Stimulated activated CD4-positive, alpha-beta T cell treated with anti-CD3 and anti-CD28 coated beads, Interleukin-1b, Interleukin-23, amount 100 ng/mL, for 1 hour (primary cell): ENCODE measurements at places on chromosomes 5 and 9.
A peak's percentile ranks its signal among the peaks of the same experiment; 100 is the strongest.

DNA sequence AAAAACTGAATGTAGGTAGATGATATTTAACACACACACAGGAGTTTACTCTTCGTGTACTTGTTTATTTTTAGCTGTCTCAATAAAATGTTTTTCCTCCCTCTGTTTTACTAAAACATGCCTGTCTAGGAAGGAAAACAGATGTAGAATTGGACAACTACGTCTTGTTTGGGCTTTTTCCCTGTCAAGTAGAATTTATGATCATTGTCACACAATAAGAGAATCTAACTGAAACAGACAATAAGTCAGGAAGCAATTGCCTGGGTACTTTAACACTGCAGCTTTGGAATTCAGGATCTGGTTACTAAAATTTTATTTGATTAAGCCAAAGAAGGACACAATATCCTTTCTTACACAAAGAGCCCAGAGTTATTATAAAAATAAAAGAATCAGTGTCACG, 164.2 kb downstream of the ZDHHC21 start:
- DNase-seq = no peak

GRCh38 chr5:45696206-45696836, at the start of gene HCN1:
Gene HCN1, minus strand, starts transcription at chr5:45696380.
- peak; percentile 4 for DNase-seq

DNA sequence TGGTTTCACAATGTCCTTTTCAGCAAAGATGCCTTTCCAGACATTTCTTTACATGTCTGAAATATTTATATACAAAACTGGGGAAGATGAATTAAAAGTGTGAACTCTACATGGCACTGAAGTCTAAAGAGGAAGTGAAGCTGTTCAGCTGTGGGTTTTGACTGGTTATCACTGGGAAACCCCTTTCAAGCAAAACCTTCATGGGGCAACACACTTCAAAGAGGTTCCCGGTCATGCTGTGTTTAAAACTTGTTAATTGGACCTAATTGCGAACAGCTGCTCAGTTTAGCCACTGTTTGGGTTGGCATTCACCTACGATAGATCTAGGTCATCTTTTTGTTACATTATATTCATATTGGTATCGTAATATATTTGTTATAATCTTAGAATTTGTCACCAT, 20.0 kb upstream of the GDNF start:
- DNase-seq = no peak

GRCh38 chr9:137161558-137162486, 8.0 kb downstream of the LRRC26 start:
- no peak for DNase-seq

DNA sequence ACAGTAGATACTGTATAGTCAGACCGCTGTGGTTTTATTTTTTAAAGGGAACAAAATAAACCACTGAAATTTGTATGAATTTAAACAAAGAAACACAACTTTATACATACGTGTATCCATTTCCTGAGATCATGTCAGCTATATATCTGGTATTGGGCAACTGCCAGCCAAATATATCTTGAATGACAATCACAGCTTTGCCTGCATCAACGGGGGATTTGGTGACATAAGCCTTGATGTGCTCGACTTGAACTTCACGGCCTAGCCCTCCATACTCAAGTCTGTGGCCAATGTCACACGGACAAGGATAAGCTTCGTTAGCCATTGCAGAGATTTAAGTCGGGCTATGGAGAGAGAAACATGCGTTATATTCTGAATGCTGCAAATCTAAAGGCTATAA, 17.3 kb downstream of the CMBL start:
- DNase-seq = no peak

DNA sequence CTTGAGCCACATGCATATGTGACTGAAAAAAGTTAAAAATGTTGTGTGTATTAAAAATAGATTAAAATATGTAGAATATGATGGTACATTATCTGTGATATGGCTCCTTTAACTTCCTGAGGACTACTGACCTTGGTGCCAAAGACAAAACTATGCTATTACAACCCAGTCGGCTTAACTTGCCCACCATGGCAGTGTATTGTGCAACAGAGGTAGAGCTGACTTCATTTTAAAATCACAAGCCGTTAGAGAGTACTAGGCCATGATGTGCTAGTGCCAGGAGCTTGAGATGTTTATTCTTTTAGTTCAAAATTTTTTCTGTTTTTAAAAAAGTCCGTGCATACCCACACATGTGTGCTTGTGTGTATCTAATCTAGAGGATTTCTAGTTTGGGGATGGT, 46.3 kb downstream of the NAA35 start:
- no peak for DNase-seq

DNA sequence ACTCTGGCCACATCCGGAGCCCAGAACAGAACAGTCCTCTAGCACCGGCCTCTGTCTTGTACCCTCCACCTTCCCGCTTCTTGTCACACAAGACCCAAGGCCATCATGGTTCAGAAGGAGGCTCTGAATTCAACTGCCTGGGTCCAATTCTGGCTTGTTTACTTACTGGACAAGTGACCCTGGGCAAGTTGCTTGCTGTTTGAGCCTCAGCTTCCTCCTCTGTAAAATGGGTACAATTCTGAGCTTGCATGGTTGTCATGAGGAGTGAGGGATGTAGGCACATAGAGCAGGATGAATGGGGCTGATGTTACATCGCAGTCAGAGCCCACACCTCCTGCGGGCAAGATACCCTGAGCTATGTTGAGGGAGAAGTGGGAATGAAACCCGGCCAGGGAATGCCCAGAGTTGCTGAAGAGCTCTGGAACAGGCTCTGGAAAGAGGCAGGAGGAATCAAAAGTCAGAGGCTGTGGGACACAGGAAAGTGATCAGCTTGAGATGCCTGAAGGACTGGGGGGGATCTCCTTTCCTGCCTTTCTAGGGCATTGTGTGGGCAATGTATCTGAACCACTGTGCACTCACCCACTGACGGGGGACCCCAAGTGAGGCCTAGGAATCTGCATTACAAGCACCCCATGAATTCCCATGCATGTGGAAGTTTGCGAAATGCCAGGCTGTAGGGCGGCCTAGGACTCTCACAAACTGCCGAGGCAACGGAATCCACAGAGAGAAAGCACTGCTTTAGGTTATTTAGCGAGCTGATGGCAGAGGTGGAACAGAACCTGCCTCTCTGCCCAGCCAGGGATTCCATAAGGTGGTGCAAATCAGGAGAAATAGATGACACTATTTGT, 29.4 kb upstream of the IL17B start:
- no peak for DNase-seq

GRCh38 chr5:38447056-38447455, 109.4 kb downstream of the LIFR start:
- DNase-seq = no peak

DNA sequence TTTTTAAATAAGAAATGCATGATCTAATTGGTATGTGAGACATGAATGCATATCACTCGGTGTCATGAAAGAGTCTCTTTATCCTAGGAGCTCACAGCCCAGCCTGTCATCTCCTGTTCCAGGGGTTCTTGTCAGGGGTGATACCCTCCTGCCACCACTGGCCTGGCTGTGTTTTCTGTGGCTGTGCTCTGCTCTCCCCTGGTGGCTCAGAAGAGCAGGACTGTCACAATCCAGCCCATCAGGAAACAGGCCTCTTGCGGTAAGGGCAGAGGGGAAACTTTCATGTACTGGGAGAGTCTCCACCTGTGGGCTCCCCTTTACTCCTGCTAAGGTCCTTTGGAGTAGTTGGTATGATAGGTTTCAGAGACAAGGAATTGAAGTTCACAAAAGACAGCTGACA, 240.2 kb upstream of the GLRA1 start:
- no peak for DNase-seq

DNA sequence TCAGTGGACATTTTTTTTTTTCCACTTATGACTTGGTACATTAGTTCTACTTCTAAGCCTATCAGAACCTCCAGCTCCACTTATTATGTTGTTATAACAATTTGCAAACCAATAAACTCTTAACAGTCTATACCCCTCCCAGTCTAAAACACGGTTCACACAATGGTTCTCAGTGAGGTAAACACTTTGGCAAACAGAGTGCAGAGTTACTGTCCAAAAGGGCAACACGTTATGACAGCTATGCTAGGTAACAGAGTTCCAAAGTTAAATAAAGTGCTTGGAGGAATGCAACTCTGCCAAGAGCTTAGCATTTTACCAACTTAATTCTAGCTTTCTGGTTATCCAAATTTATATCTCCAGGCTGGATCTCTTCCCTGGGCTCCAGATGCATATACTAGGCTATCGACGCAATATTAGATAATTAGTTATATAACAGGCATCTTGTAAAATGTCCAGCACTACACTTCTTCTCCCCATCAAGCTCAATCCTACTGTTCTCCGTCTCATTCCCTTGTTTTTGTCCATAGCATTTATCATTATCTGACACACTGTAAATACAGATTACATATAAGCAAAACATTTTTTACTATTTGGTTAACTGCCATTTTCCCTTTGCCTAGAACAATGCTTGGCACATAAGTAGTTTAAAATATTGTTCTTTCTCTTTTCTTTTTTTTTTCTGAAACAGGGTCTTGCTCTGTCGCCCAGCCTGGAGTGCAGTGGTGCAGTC, 14.3 kb downstream of the FNBP1 start:
- no peak for DNase-seq

DNA sequence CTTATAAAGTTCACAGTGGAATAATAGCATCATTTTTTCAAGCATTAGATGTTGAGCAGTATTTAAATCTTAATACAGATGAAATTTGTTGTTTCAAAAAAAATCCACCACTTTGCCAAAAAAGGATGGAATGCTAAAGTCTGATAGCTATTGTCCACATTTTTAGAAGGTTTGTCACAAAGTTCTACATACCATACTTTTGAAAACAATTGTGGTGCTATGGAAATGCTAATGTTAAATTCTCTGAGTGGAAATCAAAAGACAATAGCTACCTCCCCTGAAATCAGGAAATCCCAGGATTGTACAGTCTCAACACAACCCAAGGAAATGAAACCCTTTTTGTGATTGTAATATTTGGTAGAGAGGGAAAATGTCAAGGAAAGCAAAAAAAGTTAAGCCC, 19.3 kb upstream of the GRAMD2B start:
- no peak for DNase-seq

- no peak for DNase-seq
These were observed 14.2 kb downstream of the SLIT3 start for GRCh38 chr5:169286572-169287300.

- no peak for DNase-seq
These were observed 2.3 kb upstream of the CYFIP2 start for GRCh38 chr5:157263496-157264090.

- DNase-seq = no peak
These were observed 16.6 kb upstream of the FBP2 start for GRCh38 chr9:94610181-94610606.

DNA sequence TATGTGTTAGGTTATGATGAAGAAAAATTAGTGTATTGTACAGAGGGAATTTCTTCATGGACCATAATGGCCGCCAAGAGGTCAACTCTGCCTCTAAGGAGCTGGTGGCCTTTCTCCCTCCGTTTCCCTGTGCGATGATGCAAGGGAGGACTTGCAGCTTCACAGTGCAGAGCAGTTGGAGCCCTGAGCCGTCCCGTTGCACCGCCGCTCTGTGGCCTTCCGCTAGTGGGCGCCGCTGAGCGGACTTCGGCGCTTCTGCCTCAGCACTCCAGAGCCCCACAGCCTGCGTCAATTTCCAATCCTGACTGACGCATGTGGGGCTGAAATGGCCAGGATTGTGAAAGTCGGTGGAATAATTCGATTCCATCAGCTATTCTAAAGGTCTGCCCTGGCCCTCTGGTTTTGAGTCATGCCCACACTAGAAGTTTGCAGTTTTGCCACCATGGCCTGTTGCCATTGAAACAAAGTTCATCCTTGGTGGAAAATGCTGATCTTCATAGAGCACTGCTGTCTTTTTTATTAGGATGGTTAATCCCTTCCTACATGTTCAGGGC, 22.7 kb upstream of the LECT2 start:
- DNase-seq = no peak

- no peak for DNase-seq
These were observed 180.7 kb upstream of the TARS1 start for GRCh38 chr5:33260098-33260497.

- DNase-seq = no peak
These were observed 192.7 kb downstream of the GNA14 start for GRCh38 chr9:77455312-77455927.

DNA sequence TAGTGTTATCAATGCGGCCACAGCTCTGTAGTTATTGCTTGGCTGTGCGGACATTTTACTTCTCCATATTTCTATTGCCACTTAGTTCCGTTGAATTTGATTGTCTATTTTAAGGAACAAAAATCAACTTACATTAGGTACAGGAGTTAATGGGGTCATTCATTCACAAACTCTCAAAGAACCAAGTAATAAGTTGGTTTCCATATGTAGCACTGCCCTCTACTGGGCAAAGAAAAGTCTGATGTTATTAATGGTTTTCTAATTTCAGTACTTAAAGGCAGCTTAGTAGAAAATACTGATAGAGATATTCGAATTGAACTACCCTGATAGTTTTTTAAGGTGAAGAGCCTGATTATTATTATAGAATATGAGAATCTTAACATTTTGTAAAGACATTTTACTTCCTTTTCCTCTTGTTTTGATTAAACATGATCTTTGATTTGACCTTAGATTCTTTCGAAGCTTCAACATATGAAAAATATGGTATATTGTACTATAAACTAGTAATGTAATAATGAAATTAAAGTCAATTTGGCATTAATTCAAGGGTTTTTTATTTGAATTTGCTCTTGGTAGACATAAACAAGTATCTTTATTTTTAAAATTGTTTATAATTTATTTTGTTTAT, 119.5 kb upstream of the CTNND2 start:
- DNase-seq = no peak

GRCh38 chr9:70228118-70228517, 30.7 kb upstream of the SMC5 start:
- DNase-seq = no peak

DNA sequence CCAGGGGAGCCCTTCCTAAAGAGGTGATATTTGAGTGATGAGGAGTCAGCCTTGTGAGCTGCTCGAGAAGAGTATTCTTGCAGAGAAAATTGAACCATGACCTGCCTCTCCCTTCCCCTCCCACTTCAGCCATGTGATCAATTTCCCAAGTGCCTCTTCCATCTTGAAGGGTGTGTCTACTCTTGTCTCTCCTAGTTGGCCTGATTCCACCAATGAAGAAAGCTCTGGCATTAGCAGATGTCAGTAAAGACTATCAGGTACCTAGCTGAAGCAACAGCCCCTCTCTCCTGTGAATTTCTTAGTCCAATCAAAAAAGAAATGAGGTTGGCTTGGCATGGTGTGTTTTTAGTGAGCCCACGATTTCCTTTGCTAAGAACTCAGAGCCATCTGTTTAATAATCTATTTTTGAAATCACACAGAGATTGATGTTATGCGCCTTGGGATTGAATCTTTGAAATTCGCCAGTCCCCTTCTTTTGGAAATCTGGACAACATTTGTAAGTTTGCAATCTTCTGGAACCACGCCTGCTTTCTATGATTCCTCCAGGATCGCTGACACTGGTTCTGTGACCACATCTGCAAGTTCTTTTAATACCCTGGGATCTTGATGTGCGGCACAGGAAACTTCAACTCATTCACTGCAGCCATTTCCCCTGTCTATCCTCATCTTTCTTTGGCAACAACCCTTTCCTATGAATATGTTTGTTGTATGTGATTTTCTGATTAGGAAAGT, 404.6 kb downstream of the DMRT2 start:
- no peak for DNase-seq

DNA sequence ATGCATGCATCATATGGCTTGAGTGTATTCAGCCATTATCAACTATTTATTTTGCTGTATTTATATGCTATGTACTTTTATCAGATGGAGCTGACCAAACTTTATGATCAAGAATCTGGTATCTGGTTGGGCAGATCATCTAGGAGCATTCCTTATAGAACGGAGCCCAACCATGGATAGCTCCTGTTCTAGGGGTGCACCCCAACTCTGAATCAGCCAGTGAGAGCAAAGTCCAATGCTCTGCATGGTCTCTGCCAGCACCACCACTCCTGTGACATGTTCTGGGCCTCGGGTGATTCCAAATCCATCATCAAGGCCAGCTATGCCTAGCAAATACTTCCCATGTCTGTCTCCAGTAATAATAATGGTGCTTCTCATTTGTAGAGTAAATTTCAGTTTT, 517.5 kb downstream of the AGTPBP1 start:
- no peak for DNase-seq
